B cell (primary cell): ENCODE measurements at places on chromosomes 16 and 17.

DNA sequence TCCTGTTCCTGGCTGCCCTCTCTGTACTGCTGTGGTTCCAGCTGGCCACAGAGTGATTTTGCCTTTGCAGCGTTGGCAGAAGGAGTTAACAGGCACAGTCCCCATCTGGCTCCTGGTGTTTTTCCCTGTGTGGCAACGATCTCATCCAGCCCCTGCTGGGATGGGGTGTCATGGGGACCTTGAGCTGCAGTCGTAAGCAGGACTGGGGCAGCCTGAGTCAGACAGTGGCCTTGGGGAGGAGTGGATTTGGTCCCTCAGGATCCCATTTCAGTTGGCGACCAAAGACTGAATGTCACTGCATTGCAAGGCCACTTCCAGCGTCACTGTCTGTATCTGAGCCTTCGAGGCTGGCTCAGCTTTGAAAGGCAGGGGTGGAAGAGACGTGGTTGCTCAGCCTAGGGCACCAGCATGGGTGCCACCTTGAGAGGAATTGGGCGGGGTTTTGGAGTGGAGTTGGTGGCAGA is 11.9 kb downstream of the TMEM94 start:
- no peak for DNase-seq

GRCh38 chr17:6041246-6041645 is 28.9 kb upstream of the WSCD1 start:
- DNase-seq: no peak

DNA sequence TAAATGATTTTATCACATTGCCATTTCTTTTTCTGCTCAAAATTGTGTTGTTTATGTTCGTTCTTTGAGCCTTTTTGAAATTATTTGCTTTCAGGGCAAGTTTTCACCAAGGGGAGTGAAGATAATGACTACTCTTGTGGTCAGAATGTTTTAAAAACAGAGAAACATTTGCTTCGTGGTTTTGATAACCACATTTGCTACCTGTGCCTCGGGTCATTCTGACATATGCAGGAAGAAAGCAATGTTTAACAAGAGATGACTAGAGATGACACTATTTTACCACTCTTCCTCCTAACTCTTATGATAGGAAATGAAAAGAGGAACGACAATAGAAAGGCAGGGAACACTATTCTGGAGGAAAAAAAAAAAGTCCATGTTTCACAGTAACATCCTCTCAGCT is 1496.5 kb upstream of the GOT2 start:
- no peak for DNase-seq

DNA sequence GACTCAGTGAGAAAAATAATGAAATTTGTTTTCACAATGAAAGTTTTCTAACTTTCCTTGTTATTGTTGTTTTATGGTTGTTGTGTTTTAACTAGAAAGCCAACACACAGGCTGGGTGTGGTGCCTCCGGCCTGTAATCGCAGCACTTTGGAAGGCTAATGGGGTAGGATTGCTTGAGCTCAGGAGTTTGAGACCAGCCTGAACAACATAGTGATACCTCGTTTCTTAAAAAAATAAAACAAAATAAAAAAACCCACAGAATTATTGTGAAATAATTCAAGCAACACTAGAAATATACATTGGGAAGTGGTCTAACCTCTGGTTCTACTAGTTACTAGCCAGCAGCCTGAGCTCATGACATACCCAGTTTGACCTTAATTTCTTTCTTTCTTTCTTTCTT is 630 bp downstream of the MILR1 start:
- DNase-seq: no peak

- no peak for DNase-seq
Observed at GRCh38 chr17:77942112-77942988, 16.2 kb upstream of the TNRC6C start.

DNA sequence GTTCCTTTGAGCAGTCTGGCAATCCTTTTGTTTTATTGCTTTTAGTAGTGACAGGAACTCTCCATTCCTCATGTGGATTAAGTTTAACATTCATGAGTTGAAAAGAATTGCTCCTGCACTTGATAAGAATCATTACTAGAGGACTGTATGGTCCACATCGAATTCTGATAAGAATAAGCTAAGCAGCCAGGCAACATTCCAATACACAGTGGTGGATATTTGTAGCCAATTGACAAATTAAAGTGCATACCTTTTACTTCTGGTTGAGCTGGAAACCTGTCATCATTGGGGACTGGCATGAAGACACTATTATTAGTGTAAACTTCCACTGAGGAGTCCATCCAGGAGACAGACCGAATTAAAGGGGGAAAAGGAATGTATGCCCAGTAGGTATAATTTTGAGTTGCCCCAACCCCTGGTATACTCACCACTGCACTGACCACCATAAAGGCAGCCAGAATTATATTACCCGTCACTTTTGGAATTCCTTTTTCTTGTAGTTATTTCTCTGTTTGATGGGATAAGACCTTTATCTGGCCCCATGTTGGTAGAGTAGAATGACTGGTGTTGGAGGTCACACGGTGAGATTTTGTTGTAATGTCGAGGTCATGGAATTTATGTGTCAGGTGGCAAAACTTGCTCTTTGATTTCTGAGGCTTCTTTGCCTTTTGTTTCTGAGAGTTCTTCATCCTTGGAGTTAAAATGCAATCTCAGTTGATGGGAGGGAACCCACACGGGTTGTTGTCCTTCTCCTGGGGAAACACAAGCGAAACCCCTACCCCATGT is 72.1 kb upstream of the ARL4D start:
- DNase-seq: no peak
